ENCODE measurements at places on chromosomes 1 and 21.
A peak's percentile ranks its signal among the peaks of the same experiment; 100 is the strongest.

DNA sequence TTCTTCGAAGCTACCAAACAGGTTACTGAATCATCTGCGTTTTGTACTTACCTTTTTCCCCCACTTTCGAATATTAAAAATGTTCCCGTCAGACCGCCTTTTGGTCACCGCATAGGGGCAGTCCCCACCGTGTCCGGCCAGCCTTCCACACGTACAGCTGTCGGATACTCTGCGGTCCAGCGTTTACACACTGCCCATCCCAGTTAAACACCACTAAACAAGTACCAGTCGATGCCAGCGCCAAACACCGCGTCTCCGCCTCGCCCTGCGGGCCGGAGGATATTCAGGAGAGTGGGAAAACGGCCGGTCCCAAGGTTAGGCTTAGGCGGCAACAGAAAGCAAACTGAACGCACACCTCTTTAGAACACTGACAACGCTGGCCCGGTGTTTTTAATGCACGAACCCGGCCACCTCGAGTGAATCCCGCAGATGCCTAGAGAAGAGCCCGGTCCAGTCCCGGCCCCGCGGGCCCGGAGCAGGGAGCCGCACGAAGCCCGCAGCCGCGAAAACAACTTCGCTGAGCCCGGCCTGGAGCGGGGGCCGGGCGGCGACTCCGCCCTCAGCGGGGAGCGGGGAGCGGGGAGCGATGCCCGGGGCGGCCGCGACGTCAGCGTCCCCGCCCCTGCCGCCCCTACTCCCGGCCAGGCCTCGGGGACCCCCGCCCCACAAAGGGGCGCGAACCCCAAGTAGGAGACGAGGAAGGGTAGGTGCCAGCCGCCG lies 730 bp upstream of the PHF13 start:
- DNase-seq, result no peak

DNA sequence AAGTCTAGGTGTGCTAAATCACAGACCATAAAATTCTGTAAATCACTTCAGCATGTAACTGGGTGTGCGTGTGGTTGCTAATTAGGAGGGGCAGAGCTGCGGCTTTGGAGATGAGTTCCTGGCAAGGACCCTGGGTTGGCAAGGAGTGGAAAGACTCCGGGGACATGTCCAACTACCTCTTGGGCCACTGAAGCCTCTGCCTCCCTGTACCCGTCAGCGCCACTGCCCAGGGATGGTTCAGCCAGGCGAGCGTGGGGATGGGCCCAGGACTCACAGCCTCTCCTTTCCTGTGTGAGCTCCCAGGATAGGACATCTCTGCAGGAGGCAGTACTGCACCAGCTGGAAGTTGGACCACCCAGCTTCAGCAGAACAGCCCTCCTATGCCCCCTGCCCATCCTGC lies 386.4 kb upstream of the VAMP3 start:
- DNase-seq, result no peak

DNA sequence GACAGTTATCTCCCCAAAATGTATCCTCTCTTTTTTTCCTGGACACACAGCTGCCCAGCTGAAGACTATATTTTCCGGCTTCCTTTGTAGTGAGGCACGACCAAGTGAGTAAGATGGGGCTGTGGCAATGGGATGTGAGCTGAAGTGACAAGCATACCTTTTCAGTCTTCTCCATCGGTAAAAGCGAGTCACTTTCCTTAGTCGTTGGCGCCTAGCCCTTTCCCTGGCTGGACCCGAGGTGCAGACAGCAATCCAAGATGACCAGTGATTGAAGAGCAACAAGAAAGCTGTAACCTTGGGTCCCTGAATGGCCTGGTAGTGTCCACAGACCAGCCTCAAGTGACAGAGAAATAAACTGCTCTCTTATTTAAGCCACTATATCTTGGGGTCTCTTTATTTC lies 155.2 kb downstream of the NR5A2 start:
- no peak for DNase-seq

DNA sequence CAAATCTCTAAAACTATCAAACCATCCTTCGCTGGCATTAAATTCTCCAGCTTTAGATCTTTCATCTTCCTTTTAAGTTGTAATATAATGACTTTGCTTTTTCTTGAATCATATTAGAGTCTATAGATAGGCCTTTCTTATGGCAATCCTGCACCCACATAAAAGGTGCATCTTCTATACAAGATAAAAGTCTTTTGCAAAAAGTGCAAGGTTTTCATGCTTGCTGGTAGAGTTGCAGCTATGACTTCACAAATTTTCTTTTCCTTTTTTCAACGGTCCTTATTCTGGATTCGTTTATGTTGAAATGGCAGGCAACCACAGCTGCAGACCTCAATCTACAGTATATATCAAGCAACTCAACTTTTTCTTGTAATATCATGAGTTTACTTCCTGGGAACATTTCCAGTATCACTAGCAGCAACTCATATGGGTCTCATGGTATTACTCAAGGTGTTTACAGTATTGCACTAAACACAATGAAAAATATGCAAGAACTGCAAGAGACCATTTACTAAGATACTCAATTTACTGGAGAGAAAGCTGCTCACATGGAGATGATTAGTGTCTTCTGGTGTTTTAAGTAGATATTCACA lies 22.1 kb downstream of the OMA1 start:
- no peak for DNase-seq

DNA sequence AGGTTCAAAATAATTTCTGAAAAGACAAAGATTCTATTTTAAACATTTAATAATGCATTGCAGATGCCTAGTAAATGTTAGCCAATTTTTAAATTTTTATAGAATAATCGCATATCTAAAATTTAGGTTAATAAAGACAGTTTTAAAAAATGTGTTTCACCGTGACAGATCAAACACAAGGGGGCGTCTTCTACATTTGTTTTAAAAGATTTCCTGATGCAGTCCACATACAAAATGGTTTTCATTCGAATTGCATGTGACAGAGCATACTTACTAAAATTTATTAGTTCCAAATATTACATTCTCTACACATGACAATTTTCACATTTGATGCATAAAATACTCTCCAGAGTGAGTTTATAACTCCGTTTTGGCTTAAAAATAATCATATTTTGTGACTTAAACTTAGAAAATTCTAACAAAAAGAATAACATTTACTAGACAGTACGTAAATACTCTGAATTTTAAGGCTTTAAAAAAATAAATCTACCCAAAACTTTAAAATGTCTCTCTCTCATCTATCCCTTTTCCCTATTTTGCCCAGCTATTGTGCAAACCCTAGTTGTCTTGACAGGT lies 75.5 kb downstream of the ADAMTS1 start:
- no peak for DNase-seq

GRCh38 chr1:156281281-156281680 lies 1.3 kb downstream of the SMG5 start:
- DNase-seq, result peak; percentile 78

Measured in Right ventricle myocardium inferior (tissue), 1 donor.